ENCODE measurements at places on chromosomes 2 and 18.

DNA sequence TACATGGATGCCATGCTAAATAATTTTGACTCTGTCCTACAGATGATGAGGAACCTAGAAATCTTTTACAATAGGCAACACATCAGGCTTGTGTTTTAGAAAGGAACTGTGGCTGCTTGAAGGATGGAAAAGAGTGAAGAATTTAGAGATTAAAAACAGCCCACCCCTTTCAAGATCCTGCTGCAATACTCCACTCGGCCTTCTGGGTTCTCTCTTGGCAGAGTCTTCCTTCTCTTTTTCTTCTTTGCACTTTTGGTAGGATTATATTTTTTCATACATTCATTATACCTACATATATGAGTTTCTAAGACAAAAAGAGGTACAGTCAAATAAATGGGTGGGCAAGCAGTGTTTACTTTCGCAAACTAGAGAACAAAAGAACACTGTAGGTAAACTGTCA is 474.3 kb downstream of the ERBB4 start:
- DNase-seq, result no peak

GRCh38 chr18:52409727-52410126 is 69.7 kb downstream of the DCC start:
- DNase-seq, result no peak

- no peak for DNase-seq
Observed at GRCh38 chr18:42670860-42671259, 444.6 kb downstream of the RIT2 start.

GRCh38 chr18:62119884-62120283 is 67.0 kb downstream of the PIGN start:
- no peak for DNase-seq

GRCh38 chr2:160928854-160929301 is 231.3 kb upstream of the TANK start:
- no peak for DNase-seq

GRCh38 chr2:113084249-113085000 is 16.7 kb downstream of the IL1F10 start:
- no peak for DNase-seq

GRCh38 chr18:12886498-12887126 is 2.6 kb upstream of the PTPN2 start:
- no peak for DNase-seq

DNA sequence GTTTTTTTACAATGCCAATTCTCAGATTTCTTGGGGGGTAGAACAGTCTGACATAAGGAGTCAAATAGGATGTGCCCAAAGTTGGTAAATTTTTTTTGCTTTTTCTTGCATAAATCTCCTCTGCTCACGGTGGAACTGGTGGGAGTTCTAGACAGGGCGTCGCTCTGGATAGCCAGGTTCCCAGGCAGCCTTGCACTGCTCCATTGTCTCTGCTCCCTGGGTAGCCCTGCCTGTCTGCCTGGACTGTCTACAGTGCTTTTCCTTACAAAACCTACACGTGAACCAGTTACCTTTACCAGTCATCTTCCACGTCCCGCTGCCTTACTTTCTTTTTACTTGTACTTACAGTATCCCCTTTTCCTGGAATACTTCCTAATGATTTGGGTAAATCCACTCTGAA is 117.1 kb downstream of the ZNF407 start:
- no peak for DNase-seq

DNA sequence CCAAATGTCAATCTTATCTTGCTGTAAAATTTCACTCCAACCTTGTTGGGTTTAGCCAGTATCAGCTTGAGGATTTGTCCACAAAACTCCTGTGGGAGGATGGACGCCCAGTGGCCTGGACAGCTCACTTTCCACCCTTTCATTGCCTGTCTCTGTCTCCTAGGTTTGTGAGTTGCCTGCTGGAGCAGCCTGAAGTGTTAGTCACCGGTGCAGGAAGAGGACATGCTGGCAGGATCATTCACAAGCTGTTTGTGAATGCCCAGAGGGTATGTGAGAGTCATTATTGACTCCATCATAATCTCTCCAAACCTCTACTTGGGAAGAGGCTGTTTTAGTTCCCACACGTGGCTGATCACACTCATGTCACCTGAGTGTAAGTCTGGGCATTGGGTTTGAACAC is 112.3 kb downstream of the RAB3GAP1 start:
- DNase-seq, result no peak

GRCh38 chr2:82395531-82395930 is 2063.5 kb downstream of the SUCLG1 start:
- DNase-seq, result no peak

- DNase-seq, result no peak
Observed at GRCh38 chr2:46521215-46521683, 41.9 kb downstream of the TMEM247 start.

DNA sequence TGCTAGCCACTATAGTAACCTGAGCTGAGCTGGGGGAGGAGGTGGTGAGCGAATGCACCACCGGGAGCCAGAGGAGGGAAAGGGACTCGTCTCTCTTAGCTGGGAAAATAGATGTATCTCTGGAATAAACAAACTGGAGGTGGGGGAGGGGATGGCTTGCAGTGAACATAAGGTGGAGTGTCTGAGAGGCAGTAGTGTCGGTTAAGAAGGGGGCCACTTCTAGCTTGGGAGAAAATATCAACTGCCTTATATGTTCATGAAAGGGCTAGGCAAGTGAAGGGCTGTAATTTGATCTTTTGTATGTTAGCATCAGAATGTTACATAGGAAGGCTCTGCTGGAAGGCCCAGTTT is 2.2 kb downstream of the SETBP1 start:
- peak; percentile 38 for DNase-seq

DNA sequence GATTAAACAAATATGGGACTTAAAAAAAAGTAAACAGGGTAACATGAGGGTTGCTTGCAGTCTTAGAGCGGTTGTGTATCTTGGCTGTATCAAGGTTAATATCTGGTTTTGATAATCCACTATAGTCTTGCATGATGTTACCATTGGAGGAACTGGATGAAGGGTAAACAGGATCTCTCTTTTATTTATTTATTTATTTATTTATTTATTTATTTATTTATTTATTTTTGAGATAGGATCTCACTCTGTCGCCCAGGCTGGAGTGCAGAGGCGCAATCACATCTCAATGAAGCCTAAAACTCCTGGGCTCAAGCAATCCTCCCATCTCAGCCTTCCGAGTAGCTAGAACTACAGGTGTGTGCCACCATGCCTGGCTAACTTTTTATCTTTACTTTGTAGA is 42.9 kb upstream of the FAM124B start:
- DNase-seq, result no peak

- DNase-seq, result no peak
Observed at GRCh38 chr18:3340682-3341097, 78.8 kb downstream of the MYL12B start.

- DNase-seq, result peak; percentile 24
Observed at GRCh38 chr2:199309973-199310372, 147.8 kb downstream of the SATB2 start.

- DNase-seq, result no peak
Observed at GRCh38 chr2:128012698-128013097, 15.2 kb downstream of the SAP130 start.

DNA sequence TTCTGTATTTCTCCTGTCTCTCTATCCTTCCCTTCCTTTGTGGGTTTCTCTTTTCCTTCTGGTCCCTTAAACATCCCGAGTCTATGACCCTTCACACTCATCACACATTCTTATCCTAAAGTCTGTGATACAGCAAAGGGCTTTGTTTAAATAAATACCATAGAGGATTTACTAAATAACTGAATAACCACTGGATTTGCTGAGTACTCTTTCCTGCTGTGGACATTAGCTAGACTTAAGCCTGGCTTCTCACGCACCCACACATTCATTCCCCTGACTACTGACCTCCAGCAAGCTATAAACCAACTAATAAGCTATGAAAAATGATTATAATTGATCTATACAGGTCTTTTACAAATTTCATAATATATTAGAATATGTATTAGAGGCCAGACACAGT is 76.6 kb downstream of the COL4A3 start:
- no peak for DNase-seq

DNA sequence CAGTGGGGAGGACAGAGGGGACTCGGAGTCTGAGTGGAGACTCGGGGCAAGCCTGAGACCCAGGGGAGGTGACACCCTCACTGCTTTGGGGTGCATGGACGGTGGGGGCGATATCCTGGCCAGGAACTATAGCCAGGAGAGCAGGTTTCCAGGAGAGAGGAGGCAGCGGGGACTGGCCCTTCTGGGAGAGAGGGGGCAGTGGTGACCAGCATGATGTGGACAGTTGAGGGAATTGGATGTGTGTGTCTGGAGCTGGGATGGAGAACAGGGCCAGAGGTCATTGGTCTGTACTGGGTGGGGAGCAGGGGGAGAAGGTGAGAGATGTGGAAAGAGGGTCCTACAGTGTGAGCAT is 63.6 kb downstream of the ACKR3 start:
- DNase-seq, result no peak

GRCh38 chr2:216851486-216852090 is 8.3 kb downstream of the TNP1 start:
- DNase-seq, result no peak

DNA sequence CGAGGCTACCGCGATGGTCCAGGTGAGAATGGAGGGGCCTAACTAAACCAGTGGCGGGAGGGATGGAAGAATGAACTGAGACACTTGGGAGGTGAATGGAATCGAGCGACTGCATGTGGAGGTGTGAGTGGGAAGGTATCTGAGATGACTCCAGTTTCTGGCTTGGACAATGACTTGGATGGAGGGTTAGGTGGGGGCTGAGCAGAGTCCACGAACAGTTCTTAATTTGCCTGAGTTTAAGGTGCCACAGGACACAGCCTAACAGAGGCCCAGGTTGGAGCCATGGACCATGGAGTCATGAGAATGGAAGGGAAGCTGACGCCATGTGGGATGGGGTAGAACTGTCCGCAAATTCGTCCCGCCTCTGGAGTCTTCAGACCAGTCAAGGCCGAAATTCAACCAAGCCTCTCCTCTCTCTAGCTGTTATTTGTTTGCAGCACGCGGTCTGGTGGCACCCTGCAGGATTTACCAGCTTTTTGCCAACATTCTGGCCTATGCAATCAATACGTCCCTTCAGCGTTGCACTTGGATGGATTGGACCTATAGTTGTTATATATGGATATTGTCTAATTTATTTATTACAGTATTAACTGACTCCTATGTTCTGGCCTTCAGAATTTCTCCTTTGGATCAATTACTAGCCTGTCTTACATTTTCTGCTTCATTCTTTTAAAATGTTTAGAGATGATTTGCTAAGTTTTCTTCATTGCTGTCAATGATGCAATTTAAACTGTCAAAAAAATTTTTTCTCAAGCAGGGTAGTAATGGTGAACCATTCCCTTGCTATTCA is 940 bp upstream of the BOLA3 start:
- DNase-seq, result no peak

DNA sequence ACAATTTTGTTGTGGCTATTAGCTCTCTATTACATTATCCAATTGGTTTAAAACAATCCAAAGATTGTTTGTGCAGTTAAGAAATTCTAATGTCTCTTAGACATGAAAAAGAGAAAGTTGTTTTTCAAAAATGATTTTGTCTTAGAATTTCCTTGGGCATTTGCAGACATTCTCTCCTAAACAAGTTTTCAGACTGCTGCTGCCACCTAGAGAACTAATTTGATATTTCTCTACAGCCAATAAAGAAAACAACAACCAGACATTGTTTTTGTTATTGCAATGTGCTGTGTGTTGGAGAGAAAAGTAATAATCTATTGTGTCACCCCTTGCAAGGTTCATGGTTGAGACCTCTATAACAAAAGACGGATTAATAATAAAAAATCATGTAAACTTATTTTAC is 119.0 kb upstream of the SYT4 start:
- peak; percentile 21 for DNase-seq

- no peak for DNase-seq
Observed at GRCh38 chr2:7133521-7133920, 216.3 kb downstream of the RNF144A start.

- no peak for DNase-seq
Observed at GRCh38 chr2:95354925-95355324, 47.6 kb upstream of the FAHD2A start.

- DNase-seq, result no peak
Observed at GRCh38 chr2:234467289-234467688, 29.6 kb downstream of the ARL4C start.

DNA sequence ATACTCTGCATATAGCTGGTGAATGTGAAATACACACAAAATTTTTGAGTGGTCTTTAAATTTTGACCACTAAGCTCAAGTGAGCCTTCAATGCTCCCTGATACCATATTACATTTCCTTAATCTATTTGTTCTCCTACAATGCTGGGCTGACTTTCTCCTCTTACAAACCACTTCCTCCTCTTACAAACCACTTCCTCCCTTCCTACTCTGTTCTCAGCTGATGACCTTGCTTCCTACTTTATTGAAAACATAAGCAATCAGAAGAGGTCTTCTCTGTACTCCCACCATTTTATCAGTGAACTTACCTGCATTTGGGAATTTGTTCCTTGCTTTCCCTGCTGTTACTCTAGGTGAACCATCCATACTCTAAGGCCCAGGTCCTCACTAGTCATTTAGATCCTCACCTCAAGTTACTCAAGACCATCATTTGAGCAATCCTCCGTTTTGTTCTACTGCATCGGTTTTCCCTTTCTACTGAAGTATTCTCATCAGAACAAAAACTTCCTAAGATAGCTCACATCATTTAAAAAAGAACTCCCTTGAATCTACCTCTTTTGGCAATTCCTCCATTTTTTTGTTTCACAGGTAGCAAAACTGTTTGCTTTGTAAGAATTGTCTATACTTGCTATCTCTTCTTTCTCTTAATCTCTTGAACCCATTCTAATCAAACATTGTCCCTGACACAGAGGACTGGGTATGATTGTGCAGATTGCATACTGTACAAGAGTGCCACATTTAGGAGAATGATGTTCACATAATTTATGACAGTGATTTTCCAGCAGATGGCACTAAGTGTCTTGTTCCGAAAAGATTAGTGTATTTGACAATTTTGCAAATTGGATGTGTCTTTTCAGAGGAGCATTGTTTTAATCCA is 96.5 kb downstream of the EPB41L5 start:
- DNase-seq, result peak; percentile 1

DNA sequence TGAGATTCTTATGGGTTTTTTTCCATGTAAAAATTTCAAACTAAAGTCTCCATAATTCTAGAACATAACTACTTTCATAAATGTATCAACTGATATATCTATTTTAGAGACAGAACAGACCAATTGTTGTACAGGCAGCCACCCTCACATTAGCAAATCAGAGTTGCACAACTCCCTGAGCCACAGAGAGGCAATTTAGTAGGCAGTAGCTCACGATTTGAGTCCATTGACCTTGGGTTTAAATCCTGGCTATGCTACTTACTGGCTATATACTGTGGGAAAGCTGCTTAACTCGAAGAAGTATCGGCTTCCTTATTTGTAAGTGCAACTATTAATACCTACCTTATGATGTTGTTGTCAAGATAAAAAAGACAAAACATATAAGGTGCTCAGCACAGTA is 16.2 kb downstream of the MTIF2 start:
- DNase-seq, result no peak

- no peak for DNase-seq
Observed at GRCh38 chr2:162524192-162524591, 180.3 kb downstream of the GCA start.

DNA sequence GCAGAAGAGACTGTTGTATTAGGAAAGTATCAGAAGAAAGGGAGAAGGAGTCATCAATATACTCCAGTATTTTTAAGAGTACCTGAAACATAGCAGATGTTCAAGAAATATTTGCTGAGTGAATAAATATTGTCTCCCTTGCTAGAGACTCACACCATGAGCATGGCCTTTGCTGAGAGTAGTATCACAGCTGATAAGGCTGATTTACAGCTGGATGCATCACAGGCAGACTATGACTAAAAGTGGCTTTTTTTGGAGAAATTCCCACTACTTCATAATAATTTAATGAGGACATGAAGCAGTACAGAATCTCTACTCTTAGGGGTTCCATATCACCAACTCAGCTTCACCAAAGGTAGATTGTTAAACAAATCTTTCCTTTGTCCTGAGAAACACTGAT is 373.3 kb downstream of the RBM43 start:
- no peak for DNase-seq

All from NCI-H2227 treated with DMSO at 0.1 percent for 48 hours (cell line).